ENCODE measurements at places on chromosomes 12 and 14.

DNA sequence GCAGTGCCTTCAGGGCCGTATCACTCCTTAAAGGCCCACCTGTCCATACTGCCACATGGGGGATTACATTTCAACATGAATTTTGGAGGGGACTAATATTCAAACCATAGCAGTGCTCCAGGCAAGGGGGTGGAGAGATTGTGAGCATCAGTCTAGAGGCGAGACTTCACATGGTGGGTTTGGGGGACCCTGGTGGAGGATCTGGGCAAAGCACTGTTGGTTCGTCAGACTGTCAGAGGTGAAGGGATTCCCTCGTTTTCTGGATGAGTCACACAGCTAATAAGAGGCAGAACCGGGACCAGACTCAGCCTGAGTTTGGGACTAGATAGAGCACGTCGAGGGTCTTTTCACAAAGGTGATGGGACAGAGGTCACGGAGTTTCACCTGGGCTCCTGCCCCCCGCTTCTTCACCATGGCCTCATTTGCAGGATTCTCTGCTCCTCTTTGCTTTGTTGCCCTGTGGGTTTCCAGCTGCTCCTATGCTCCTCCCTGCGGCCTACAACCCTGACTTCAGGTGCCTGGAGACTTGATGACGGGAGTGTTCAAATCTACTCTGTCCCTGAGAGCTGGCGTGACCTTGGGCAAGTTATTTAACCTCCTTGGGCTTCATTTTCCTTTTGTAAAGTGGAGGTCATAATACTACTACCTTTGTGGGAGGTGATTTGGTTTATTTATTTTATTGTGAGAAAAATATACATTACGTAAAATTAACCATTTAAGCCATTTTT is 41.5 kb downstream of the TEAD4 start:
- no peak for DNase-seq

DNA sequence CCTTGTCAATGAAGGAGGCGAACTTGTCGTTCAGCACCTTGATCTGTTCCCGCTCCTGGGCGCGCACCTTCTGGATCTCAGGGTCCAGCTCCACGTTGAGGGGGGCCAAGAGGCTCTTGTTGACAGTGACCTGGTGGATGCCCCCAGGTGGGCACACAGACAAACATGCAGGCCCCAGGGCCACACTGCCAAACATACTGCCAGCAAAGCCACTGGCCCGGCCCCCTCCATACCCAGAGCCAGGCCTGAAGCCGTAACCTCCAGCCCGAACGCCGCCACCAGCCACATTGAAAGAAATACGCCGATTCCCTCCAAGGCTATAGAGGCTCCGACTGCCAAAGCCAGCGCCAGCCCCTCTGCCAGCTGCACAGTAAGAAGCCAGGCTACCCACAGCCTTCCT is 337 bp downstream of the KRT74 start:
- no peak for DNase-seq

- DNase-seq: no peak
Observed at GRCh38 chr14:103854017-103854808, 6.8 kb upstream of the PPP1R13B start.

DNA sequence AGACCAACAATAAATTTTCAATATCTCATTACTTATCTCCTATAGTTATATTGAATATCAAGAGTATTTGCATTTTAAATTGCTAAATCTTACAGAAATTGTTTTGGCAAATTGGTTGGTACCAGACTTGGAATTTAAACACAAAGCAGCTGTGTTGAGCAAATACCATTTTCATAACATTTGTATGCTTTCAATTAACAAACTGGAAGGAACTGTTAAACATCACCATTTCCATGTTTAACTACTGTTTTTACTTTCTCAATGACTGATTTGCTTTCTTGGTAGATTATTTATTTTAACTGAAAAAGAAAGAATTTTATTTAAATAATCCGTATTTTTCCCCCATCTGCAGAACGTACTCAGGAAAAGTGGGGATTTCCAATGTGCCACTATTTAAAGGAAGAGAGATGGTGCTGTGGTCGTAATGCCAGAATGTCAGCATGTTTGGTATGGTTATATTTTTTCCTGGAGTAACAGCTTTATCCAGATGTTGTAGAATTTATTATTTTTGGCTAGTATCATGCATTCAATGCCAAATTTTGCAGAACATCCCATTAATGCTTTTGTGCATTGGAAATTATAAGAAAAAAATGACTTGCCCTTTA is 72.3 kb downstream of the METTL25 start:
- DNase-seq: no peak

- DNase-seq: peak; percentile 87
Observed at GRCh38 chr12:6423267-6424007, 21.3 kb upstream of the CD27 start.

DNA sequence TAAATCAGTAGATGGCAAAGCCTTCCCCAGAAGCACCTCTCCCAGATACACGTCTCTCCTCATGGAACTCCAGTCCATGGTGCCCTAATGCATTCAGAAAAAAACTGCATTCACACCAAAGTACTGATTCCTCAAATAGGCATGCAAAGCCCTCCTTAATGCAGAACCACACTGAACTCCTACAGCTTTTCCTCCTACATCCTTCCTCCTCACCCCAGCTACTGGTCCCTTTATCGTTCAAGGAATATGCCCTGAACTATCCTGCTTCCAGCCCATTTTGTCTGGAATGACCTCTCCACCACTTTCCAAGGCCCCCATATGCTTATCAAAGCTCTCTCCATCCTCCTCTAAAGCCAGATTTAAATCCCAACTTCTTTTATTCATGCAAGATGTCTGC is 21.3 kb downstream of the SMUG1 start:
- DNase-seq: no peak

DNA sequence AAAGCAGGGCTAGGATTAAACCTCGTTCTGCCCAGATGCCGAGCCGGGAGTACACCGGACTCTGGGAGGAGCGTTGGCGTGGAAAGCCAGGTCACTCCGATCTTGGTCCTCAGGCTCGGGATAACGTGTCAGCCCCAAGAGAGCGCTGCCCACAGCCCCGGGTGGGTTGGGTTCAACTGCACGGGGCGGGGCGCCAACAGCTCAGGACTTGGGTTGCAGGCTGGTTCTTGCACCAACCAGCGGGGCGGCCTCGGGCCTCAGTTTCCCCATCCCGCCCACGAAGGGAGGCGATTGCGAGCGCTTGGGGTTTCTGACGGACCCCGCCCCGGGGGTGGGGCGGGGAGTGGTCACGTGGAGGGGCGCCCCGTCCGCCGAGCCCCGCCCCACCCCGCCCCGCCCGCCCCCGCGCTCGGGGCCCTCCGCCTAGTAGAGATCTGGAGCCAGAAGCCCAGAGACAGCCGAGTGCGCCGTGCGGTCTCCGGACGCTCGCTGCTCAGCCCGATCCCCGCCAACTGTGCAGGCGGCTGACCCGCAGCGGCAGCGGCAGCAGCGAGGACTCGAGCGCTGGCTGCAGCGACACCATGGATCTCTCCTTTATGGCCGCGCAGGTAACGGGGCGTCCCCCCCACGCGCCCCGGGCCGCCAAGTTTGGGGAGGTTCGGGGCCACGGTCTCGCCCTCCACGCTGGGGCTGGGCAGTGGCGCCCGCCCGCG is at the start of gene C14orf132:
C14orf132 (plus strand) TSS at position 443 of the 713 bp plus-strand sequence; CDS start at position 582, 139 bp downstream.
- DNase-seq: peak; percentile 15

GRCh38 chr12:53631721-53632120 is 5.5 kb upstream of the ATF7 start:
- DNase-seq: no peak

GRCh38 chr12:1515010-1515409 is 79.4 kb downstream of the FBXL14 start:
- no peak for DNase-seq

DNA sequence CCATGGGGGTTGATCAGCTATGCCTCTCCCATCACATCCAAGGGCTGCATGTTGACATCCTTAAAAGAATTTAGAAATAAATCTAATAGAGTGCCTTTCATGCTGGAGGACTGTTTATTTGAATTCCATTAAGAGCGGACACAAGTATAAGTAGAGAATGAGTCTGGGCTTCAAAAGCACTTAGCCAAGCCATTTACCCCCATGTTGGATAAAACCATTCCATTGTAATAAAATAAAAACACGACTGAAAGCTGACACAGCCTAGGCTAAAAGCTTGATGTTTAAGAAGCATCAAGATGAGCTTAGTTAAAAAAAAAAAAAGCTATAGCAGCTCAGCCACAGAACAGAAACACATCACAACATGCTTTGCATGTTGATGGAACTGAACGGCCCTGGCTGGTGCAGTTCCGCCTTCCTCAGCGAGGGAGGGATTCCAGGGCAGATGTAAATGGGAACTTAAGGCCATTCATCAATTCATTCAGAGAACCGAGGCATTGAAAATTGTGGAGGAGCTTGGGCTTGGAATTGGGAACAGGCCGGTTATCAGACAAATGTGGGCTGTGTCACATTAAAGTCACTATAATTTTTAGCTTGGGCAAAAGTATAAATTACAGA is 41.2 kb downstream of the TMEM132D start:
- no peak for DNase-seq

DNA sequence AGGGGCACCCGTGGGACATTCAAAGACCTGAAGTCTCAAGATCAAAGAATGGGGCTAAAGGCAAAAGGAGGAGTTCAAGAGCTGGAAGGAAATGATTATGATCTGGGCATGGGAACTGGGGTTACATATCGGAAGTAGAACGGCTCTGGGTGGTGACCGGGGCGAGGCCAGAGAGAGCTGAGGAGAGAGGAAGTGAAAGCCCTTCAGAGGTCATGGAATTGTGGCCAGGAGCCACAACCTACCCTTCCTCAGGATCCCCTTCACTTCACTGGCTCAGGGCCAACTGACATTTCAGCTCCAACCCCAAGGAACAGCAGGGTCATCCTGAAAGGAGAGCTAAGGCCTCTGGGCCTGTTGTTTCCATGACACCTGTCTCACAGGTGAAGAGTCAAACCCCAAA is 57.8 kb downstream of the GALNT16 start:
- no peak for DNase-seq

DNA sequence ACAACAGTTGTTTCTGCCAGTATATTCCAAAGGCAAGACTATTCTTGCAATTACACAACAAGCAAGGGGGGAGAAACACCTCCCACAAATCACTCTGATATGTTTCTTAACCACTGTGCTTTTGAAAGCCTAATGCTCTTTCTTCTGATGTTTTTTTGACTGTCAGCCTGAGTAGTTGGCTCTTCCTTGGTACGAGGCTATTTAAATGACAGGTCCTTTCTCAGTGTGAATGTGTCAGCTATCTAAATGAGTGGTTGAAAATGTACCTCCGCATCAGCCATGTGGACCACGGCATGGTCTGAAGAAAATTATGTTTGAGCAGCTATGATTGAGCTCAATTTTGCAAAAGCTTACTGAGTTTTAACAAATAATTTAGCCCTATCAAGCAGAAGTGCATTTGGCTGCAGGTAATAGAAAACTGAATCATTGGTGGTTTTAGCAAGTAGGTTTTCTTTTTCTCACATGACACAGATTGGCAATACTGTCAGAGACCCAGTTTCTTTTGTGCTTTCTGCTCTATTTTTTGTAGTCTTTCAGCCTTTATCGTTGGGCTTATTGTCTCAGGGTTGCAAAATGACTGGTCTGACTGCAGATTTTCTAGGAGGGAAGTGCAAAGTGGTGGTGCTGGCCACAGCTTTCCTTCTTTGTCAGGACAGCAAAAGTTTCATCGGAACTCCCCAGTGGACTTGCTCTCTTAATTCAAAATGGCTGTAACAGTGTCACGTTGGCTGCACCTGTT is 162.8 kb downstream of the RGS6 start:
- DNase-seq: no peak

Data from GM04504 (cell line).